HS-27A (cell line): ENCODE measurements at places on chromosomes 1 and 21.

GRCh38 chr1:47696404-47696736 lies 258.5 kb downstream of the FOXD2 start:
- DNase-seq = no peak

- DNase-seq = no peak
These were observed 3.7 kb upstream of the DVL1 start for GRCh38 chr1:1352786-1353388.

- DNase-seq = no peak
These were observed 10.3 kb upstream of the SLC30A10 start for GRCh38 chr1:219938706-219939105.

DNA sequence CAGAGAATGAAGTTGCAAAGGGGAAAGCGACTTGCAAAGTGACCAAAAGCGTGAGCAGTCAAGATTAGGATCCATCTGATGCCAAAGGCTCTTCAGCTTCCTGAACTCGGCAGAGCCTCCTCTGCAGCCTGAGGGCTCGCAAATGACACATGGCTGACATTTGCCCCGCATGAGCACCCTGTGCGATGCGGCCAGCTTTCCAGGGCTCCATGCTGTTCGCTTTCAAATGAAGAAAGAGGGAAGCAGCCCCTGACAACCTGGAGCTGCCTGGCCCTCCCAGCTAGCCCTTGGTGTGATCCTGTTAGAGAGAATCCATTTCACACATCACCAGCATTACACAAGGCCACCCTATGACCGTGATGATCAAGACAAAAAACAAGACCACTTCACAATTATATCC lies 20.2 kb upstream of the FAM131C start:
- DNase-seq = no peak

GRCh38 chr1:228176024-228176395 lies 10.4 kb downstream of the IBA57 start:
- no peak for DNase-seq

DNA sequence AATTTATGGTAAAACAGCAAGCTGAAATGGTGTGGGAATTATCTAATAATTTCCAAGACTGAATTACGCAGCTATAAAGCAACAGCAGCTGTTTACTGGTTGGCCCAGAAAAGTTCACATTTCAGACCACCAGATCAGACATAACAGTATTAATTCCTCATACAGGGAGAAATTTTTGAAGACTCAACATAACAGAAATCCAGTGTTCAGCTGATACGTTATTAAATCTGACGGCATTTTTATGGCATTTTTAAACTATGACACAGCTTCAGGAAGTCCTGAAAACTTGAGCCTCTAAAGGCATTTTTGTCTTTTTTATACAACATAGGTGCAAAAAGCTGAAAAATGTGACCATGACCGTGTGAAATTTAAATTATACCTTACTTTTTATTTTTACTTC lies 91.2 kb downstream of the APP start:
- DNase-seq = peak; percentile 29
